HEK293T (cell line): ENCODE measurements at places on chromosomes 7 and 10.

GRCh38 chr10:6119423-6119822, 30.6 kb downstream of the RBM17 start:
- DNase-seq: no peak

DNA sequence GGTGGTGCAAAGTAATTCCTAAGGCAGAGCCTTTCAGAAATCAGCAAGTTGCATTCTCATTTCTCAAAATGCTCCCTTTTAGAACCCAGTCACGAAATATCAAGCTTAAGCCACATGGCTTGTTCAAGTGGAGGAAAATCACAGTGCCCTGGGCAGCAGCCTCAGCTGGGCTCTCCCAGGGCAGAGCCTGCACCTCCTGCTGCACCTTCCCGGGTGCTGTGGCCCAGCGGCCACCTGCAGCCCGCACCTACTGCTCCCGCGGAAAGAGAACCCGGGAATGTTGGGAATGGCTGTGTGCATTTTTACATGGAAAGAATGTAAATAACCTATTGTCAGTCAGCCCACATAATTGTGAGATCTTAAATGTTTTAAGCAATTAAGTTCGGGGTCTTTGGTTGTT, 396.5 kb upstream of the VSTM2A start:
- DNase-seq: no peak

- no peak for DNase-seq
These were observed 163.0 kb upstream of the LAMB4 start for GRCh38 chr7:108293149-108293612.

- no peak for DNase-seq
These were observed 57.7 kb downstream of the SLIT1 start for GRCh38 chr10:97128039-97128492.

GRCh38 chr7:83541187-83541960, 107.6 kb downstream of the SEMA3E start:
- no peak for DNase-seq

DNA sequence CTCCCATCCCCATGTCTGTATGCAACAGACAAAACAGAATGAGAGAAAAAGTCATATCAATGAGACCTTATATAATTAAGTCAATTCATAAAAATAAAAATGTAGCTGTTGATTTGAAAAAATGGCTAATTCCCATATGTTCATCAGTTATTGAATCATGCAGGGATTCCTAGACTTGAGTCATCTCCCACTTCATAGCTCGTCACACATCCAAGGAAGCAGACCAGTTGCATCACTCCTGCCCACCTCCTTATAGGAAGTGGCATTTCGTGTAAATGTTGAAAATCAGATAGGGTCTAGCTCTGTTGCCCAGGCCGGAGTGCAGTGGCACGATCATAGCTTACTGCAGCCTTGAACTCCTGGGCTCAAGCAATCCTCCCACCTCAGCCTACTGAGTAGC, 56.1 kb upstream of the SH2B2 start:
- no peak for DNase-seq

GRCh38 chr7:2104716-2105115, 128.0 kb downstream of the MAD1L1 start:
- DNase-seq: no peak

GRCh38 chr10:98028168-98028770, 2.2 kb downstream of the CRTAC1 start:
- DNase-seq: peak; percentile 92

GRCh38 chr7:107049480-107049879, 5.0 kb downstream of the PRKAR2B start:
- no peak for DNase-seq

GRCh38 chr7:143974459-143974858, 19.8 kb downstream of the OR2F1 start:
- no peak for DNase-seq

GRCh38 chr7:151756076-151756731, 120.7 kb downstream of the PRKAG2 start:
- DNase-seq: no peak

GRCh38 chr7:24251568-24251967, 32.4 kb upstream of the NPY start:
- DNase-seq: no peak

DNA sequence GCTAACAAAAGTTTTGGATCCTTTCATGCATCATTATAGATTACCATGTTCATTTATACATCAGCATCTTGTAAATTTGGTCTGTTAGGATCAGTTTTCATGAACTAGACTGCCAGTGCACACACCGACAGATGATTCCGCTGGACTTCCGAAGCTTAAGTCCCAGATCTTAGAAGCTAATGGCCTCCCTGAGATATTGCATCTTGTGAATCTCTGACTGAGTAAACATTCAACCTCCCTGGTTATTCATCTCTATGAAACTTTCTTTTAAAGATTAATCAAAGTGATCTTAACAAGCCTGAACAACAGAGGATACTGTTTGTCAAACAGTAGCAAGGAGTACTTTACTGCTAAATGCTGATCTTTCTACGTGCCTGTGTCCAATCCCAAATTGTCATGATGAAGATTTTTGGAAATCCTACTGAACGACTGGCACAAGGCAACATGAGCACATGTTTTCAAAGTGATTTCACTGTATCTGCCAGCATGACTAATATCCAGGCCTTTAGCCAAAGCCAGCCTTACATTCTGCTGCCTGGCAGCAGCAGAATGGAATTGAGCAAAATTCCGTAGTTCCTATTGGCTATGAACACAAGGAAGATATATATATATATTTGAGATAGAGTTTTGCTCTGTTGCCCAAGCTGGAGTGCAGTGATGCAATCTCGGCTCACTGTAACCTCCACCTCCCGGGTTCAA, 91.3 kb upstream of the ANK3 start:
- DNase-seq: no peak

- DNase-seq: no peak
These were observed 221.3 kb upstream of the FRMD4A start for GRCh38 chr10:14552015-14552414.

DNA sequence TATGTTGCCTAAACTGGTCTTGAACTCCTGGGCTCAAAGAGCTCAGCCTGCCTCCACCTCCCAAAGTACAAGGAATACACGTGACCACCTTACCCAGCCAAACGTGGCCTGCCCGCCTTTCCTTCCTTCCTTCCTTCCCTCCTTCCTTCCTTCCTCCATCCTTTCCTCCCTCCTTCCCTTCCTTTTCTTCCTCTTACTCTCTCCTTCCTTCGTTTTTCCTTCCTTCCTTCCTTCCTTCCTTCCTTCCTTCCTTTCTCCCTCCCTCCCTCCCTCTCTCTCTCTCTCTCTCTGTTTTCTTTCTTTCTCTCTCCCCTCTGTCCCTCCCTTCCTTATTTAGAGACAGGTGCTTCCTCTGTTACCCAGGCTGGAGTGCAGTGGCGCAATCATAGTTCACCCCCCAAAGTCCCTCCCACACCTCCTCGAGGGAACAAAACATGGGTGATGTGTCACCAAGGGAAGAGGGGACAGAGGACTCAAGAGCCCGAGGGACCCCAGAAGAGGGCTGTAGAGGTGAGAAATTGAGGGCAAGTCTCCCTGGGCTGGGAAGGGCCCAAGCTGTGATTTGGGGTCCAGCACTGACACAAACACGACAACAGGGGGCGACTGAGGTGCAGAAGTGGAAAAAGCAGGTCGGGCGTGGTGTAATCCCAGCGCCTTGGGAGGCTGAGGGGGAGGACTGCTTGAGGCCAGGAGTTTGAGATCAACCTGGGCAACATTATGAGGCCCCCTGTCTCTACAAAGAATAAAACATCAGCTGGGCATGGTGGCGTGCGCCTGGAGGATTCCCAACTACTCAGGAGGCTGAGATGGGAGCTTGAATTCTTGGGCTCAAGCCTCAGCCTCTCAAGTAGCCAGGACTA, 28.1 kb downstream of the EPHB4 start:
- peak; percentile 68 for DNase-seq

GRCh38 chr7:23106057-23106822, 655 bp downstream of the KLHL7 start:
- DNase-seq: peak; percentile 51

DNA sequence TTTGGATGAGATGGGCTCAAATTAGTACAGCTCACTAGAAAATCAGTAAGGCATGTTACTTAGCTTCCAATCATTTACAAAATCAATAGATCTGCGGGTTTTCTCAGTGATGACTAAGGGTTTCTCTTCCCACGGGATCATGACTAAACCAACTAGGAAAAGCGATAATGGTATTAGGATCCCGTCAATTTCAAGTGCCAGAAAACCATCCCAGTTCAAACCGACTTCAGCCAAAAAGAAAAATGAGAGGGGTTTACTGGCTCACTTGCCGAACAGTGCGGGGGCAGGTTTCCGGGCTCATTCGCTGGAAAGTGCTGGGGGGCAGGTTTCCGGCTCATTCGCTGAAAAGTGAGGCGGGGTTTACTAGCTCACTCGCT, 62.1 kb upstream of the LYZL2 start:
- DNase-seq: no peak

- DNase-seq: no peak
These were observed 1.8 kb upstream of the VAX1 start for GRCh38 chr10:117139581-117140524.

DNA sequence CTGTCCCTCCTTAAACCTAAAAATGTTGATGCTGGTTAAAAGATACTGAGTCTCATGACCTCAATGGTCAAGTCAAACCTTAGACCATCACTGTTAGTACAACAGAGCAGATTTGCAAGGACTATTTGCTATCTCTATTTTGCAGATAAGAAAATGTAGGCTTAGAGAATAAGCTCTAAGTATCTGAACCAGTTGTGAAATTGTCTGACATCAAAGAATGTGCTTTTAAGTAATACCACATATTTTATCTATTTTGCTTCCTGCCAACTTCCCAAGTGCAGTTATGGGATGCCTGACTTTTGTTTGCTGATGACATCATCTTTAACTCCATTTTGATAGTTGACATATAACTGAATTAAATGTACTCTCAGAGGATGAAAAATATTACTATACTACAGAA, 83.6 kb upstream of the TMEM106B start:
- DNase-seq: no peak

GRCh38 chr10:29158066-29158465, 130.8 kb upstream of the LYZL1 start:
- no peak for DNase-seq

GRCh38 chr7:78690174-78690573, 763.3 kb downstream of the MAGI2 start:
- no peak for DNase-seq

- DNase-seq: no peak
These were observed 75.1 kb downstream of the ZMIZ1 start for GRCh38 chr10:79143879-79144278.

- DNase-seq: no peak
These were observed 481.8 kb downstream of the TFEC start for GRCh38 chr7:115548756-115549155.

- DNase-seq: no peak
These were observed 427.4 kb downstream of the SORCS3 start for GRCh38 chr10:105068497-105068896.

GRCh38 chr7:41256186-41256945, 446.5 kb downstream of the INHBA start:
- DNase-seq: no peak

GRCh38 chr7:8189625-8190024, 72.3 kb downstream of the ICA1 start:
- no peak for DNase-seq

GRCh38 chr7:149180722-149181449, 14.5 kb upstream of the ZNF282 start:
- DNase-seq: no peak

DNA sequence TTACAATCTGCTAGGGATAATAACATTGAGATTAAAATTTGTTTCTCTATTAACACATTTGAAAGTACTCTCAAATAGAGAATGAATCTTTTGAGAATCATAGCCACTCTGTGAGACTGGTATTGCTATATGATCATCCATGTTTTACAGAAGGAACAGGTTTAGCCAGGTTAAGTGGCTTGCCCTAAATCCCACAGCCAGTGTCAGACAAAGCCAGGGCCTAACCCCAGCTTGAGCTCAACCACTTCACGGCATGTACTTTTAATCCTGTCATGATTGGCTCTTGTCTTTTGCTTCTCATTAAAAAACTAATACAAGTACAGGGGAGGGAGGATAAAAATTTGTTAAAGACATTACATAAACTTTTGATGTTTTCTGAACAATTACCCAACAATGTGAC, 3.8 kb upstream of the ZNRF2 start:
- DNase-seq: no peak

GRCh38 chr10:18254086-18254485, 113.9 kb downstream of the CACNB2 start:
- no peak for DNase-seq

DNA sequence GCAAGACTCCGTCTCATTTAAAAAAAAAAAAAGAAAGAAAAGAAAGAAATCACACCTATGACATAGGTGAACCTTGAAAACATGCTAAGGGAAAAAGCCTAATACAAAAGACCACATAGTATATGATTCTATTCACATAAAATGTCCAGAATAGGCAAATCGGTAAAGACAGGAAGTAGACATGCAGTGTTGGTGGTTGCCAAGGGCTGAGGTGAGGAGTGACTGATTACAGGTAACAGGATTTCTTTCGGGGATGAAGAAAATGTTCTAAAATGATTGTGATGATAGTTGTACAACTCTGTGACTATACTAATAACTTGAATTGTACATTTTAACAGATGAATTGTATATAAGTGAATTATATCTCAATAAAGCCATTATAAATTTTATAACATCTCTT, 3.3 kb downstream of the XPNPEP1 start:
- DNase-seq: no peak

- no peak for DNase-seq
These were observed 138.8 kb downstream of the LYZL1 start for GRCh38 chr10:29427667-29428066.

GRCh38 chr7:44981035-44981706, 2.4 kb upstream of the MYO1G start:
- DNase-seq: no peak

- no peak for DNase-seq
These were observed 81.9 kb downstream of the KCNMA1 start for GRCh38 chr10:77555591-77556212.

DNA sequence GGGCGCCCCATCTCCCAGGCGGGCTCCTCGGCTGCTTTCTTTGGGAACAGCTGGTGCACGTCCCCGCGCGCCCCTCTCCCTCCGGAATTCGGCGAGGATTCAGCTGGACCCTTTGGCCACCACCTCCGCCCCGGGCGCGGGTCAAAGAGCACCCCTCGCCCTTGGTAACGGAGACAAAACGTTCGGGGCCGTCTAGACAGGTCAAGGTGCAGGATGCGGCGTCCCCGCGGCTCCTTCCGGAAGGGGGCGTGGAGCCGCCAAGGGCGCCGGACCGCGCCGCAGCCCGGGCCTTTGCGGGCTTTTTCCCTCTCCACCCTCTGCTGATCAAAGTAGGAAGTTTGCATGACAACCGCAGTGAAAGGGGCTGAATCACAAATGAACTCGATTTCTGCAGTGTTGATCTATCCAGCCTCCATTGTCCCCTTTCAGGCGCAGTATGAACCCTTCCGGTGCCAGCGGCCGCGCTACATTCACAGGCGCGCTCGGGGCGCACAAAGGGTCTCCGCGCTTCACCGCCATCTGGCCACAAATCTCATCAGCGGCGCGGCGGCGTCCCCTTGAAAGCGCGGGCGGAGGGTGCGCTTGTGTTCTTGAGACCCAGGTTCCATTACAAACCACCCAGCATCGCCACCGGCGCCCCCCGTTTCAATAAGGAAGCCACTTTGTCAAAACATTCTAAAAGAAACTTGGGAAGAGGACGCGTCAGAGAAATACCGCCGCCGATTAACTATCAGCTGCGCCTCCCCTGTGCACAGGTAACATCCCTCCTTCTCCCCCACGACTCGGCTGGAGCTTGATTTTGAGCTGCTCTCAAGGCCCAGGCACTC, 36.4 kb downstream of the CNPY1 start:
- peak; percentile 76 for DNase-seq
